Muscle of back (tissue), 13 donors: ENCODE measurements at places on chromosomes 3 and 15. TPM values are rescaled to one million over a fixed set of nuclear protein-coding genes. Genes with fewer than 3 reads are reported as not detected.

The PAK6 gene
- polyA plus RNA-seq, result 0.30 TPM

DNA sequence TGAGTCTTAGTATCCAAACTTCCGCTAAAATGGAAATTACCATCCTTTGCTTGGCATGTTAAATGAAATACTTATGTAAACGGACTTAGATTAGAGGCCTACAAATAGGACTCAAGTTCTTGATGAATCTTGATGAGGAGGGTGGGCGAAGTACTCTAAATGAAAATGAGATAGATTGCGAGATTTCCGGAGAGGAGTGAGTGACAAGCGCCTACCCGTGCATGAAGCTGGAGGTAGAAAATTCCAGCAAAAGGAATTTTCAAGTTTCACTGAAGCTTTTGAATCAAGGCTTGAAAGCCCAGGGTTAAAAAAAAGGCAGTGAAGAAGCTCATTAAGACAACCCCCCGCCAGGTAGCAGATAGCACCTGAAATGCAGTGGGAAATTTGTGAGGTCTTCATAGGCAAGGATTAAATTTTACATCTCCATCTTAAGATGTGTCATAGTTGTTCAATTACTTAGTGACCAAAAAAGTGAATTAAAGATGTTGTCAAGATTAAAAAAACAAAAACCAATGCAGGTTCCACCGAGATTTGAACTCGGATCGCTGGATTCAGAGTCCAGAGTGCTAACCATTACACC lies 655 bp upstream of the RAB11A start:
- no peak for DNase-seq

The RCN2 gene
- 121 TPM for polyA plus RNA-seq

- DNase-seq, result no peak
Observed at GRCh38 chr3:146128939-146129338, 32.0 kb downstream of the PLOD2 start.

DNA sequence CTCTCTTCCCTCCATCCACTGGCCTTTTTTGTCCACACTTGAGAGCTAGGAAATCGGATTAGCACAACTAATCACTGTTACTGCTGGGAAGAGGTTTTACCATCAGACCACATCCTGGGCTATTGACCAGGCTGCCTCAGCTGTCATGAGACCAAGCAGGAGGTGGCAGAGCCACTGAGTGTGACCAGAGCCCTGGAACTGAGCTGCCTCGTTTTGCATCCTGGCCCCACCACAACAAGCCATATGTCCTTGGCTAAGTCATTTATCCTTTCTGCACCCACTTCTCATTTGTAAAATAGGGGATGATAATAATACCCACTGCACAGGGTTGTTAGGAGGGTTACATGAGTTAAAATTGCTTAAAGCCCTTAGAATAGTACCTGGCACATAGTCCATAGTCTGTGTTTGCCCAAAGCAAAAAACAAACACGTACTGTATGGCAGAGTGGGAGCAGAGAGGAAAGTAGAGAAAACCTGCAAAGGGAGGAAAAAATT lies 34.1 kb downstream of the TMEM158 start:
- no peak for DNase-seq

The TMEM266 gene
- 0.72 TPM for polyA plus RNA-seq

DNA sequence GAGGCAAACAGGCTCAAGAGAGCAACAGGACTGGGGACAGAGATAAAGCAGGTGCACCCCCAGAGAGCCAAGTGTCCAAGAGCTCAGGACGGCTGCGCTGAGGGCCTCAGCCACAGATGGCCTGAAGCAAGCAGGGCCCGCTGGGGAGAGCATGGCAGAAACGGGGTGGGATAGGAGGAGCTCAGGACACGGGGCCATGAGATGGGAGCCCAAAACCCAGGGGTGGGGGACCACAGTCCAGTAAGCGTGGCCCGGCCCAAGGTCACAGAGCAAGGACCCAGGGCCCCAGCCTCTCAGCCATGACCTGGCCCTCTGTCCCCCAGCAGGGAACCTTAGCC lies 9.5 kb downstream of the DUSP7 start:
- DNase-seq, result no peak

- DNase-seq, result no peak
Observed at GRCh38 chr15:37220949-37221670, 120.8 kb upstream of the MEIS2 start.

- no peak for DNase-seq
Observed at GRCh38 chr3:50423543-50423942, 64.2 kb upstream of the TMEM115 start.

- DNase-seq, result peak; percentile 16
Observed at GRCh38 chr3:171054921-171055320, 28.4 kb upstream of the SLC2A2 start.

The HIGD2B gene
- polyA plus RNA-seq, result not detected

The CLDN18 gene
- 0.39 TPM for polyA plus RNA-seq

The STARD9 gene
- 14.6 TPM for polyA plus RNA-seq

DNA sequence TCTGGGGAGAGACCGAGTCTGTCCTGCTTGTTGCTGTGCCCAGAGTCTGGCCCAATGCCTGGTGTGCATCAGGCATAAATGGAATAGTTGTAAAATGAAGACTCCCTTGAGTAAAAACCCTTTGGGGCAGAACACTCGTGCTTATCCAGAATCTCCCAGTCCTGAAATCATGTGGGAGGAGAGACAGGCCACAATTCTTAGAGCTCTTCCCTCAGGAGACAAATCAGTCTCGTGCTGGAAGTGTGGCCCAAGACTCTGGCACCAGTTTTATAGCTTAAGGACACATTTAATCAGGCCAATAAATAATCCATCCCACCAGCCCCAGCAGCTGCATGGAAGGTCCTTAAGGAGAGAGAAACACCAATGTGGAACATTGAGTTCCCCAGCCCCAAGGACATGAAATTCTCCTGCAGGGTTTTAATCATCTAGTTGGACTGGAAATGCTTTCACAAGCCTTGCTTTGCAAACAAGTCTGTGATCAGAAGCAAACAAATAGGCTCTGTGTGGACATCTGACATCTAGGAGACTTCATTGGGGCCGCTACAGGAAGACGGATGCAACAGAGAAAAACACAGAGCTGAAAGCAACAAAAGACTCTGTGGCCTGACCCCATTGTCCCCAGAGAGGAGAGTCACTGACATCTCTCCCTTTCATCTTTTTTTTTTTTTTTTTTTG lies 70.4 kb downstream of the LSM3 start:
- DNase-seq, result peak; percentile 60

- DNase-seq, result no peak
Observed at GRCh38 chr3:3714572-3714971, 84.7 kb upstream of the LRRN1 start.

GRCh38 chr3:99108508-99108907 lies 207.0 kb upstream of the DCBLD2 start:
- DNase-seq, result peak; percentile 71

- DNase-seq, result no peak
Observed at GRCh38 chr3:195238081-195238571, 32.8 kb downstream of the XXYLT1 start.

- DNase-seq, result no peak
Observed at GRCh38 chr3:22594990-22595389, 608.1 kb upstream of the UBE2E2 start.

- no peak for DNase-seq
Observed at GRCh38 chr15:75136118-75136517, 65.6 kb upstream of the C15orf39 start.

GRCh38 chr3:97338375-97338774 lies 426.2 kb upstream of the ARL6 start:
- no peak for DNase-seq

DNA sequence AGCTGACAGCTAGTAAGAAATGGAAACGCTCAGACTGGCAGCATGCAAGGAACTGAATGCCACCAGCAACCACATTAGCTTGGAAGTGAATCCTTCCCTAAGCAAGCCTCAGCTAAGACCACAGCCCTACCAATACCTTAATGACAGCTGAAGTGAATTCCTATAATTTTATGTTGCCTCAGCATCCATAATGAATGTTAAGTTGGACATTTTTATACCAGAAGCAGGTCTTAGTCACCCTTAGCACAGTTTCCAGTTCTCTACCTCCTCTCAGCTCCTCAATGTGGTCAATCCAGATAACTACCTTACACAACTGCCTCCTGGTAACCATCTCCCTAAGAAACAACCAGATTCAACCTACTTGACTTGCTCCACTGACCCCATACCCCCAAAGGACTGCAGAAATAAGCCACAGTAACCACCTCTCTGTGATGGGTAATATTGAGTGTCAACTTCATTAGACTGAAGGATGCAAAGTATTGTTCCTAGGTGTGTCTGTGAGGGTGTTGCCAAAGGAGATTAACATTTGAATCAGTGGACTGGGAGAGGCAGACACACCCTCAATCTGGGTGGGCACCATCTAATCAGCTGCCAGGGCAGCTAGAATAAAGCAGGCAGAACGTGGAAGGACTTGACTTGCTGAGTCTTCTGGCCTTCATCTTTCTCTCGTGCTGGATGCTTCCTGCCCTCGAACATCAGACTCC lies 33.5 kb downstream of the NEDD4 start:
- DNase-seq, result no peak

The GOLGA8H gene
- 1.1 TPM for polyA plus RNA-seq

DNA sequence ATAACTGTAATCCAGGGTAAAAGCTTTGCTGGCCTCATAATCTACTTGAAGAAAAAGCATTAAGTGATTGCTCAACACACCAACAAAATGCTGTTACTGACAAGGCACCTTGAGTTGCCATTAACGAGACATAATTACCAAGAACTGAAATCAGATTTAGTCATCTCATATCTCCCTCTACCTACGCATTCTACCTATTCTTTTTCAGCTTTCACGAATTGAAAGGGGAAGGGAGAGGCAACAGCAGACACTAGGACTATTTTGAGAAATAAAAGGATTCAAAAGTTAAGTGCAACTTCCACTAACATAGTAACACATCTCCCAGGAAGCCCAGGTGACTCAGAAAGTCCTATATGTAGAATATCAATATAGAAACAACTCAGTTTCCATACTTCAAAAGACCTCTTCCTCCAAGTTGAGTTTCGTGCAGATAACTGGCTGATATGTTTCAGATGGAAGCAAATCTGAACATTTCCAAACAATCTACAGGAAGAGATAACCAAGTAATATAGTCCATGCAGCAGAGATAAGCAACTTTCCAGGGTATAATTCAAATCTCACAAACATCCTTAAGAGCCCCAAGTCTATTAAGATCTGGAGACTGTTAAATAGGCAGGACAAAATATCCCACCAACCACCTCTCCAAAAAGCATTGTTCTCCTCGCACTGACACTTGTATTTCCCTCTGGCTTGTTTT lies 1.9 kb downstream of the OSBPL10 start:
- no peak for DNase-seq

- DNase-seq, result no peak
Observed at GRCh38 chr3:196220991-196221390, 4.7 kb downstream of the SLC51A start.

- DNase-seq, result peak; percentile 97
Observed at GRCh38 chr3:172125963-172126457, 86.6 kb downstream of the FNDC3B start.

The MOBP gene
- 0.03 TPM for polyA plus RNA-seq

The SUSD5 gene
- 2.1 TPM for polyA plus RNA-seq

DNA sequence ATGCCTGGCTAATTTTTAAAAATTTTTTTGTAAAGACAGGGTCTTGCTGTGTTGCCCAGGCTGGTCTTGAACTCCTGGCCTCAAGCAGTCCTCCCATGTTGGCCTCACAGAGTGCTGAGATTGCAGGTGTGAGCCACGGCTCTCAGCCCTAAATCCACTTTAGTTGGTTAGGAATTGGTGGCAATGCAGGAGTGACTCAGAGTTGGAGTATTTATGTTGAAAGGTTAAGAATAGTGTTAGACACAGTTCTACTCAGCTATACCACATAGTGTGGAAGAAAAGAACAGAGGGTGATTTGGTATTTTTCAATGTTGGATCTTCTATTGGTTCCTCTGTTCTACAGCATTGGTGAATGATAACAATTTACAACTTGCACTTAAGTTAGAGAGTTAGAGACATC lies 7.6 kb downstream of the ZNF639 start:
- DNase-seq, result no peak

DNA sequence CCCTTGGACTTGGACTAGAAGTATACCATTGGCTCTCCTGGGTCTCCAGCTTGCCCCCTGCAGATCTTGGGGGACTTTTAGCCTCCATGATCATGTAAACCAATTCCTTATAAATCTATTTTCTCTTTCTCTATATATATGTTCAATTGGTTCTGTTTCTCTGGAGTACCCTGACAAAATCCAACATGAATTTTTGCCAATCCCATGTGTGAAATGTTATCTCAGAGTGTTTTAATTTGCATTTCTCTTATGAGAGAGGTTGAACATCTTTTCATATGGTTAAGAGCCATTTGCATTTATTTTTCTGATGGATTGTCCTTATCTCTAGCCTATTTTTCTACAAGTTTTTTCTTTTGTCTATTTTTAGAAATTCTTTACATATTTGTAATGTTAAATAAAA lies 131.7 kb upstream of the NEO1 start:
- DNase-seq, result no peak

DNA sequence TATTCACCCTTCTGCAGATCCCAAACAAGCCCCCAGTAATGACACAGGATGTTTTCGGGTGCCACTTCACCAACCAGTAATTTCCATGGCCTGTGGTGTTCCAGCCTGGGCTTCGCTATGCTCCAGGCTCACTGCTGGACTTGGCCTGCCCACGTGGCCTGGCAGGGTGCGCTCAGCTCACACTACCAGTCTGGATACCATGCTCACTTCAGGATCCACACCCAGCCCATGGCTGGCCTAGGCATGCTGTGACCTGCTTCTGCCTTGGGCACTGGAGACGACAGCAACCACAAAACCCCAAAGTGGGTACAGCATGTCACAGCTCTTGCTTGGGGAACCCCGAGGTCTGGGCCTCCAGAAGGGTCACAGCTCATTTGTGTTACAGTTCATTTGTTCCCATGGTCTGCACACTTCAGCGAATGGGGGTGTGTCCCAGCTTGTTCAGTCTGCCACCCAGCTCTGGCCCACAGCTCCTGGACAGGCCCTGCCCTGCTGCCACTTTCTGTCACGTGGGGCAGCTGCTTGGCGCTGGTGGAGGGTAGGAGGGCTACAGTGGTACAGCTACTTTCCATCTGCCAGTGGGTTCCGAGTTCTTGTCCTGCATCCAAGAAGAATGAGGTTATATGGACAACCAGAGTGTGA lies 650.8 kb downstream of the MCTP2 start:
- DNase-seq, result no peak

DNA sequence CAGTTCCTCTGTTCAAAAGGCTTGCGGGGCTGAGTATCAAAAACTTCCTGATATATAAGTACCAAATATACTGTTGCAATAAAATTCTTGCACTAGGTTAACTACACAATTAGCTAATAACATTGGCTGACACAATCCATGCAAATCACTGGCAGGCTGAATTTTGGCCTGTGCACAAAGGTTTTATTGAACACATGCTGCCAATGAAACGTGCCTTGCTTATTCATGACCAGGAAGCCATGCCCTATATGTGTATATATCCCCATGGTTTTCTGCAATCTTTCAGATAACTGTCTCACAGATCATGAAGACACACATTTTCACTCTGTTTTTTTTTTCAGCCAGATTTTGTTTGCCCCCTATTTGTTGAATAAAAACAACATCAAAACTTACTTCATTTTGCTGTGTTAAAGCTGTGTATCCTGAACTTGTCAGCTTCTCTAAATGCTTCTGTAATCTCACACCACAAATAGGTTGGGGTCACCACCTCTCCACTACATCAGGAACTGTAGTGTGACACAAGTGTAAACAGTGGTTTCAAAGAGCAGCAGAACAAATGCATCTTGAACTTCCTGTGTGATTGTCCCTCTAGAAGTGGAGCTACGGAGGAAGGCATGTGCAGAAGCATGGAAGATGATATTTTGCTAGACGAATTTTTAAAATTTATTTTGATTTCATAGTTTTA lies 920.7 kb upstream of the NR2F2 start:
- DNase-seq, result no peak

- DNase-seq, result no peak
Observed at GRCh38 chr3:117310536-117310935, 601.0 kb downstream of the TUSC7 start.

The DUOXA2 gene
- not detected for polyA plus RNA-seq

The P2RY13 gene
- polyA plus RNA-seq, result 1.6 TPM

The ANKUB1 gene
- not detected for polyA plus RNA-seq

GRCh38 chr3:154780263-154780662 lies 299.9 kb upstream of the MME start:
- no peak for DNase-seq
